Fibroblast of skin of right biceps (primary cell): ENCODE measurements at places on chromosomes 1 and 21.

GRCh38 chr1:12644829-12645228 is 944 bp downstream of the AADACL4 start:
- no peak for DNase-seq

- no peak for DNase-seq
Observed at GRCh38 chr1:201048521-201048920, 25.0 kb upstream of the KIF21B start.

DNA sequence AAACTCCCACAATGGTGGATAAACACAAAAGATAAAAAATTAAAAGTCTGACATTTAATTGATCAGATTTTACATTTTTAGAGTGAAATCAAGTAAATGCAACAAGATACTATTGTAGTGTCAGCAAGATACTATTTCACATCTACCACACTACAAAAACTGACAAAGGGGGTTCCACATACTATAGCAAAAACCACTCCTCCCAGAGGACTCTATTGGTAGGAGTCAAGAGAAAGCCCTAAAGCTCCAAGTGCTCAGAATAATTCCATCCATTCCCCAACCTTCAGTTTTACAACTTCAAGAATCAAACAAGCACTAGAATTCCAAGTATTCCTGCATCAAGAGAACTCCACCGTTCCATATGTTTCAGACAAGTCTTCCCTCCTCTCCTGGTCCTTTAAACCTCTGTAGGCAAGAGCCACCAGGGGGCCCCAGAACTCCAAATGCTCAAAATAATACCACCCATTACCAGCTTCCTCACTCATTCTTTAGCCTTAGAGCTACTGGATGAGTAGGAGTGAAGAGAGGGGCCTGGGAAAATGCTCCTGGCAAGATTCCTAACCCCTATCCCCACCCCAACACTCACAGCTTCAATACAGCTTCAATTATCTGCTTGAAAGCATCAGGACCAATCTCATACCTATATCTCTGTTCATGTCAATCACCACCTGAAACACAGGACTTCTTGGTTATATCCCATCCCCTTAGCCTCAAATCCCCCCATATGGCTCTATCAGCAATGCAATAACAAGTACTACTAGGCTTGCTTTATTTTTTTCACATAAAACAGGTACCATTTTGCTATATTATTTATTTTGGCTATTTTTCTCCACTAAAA is 9.9 kb downstream of the TOR1AIP2 start:
- DNase-seq = peak; percentile 51

DNA sequence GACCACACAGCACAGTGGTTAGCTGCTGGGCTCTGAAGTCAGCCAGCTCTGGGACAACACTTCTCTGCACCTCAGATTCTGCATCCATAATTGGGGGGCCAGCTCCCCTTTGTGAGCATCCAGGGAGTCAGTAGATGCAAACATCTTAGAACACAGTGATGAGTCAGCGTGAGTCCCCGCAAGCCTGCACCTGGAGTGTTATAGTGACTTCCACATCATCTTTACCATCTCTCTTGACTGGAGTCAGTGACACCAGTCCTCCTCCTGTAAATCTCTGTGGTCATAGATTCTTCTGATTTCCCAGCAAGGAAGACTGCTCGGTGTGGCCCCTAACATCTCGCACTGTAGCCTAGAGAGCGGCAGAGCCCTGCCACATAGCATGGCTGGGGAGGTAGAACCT is 13.9 kb upstream of the EDN2 start:
- DNase-seq = no peak

DNA sequence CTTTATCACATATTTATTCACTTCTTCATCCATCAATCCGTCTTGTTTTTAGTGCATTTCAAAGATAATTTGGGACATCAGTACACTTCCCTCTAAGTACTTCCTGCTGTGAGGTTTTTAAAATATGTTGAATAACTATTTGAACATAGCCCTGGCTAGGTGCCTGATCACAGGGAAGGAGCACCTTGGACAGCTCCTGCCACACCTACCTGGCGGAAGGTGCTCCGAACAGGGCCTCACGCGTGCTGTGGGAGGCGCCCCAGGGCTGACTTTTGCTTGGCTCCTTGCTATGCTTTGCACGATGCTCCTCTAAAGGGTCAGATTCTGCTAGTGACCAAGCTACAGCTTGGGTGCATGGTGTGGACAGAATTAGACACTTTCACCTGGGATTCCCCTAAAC is 4.9 kb upstream of the ATXN7L2 start:
- DNase-seq = no peak

DNA sequence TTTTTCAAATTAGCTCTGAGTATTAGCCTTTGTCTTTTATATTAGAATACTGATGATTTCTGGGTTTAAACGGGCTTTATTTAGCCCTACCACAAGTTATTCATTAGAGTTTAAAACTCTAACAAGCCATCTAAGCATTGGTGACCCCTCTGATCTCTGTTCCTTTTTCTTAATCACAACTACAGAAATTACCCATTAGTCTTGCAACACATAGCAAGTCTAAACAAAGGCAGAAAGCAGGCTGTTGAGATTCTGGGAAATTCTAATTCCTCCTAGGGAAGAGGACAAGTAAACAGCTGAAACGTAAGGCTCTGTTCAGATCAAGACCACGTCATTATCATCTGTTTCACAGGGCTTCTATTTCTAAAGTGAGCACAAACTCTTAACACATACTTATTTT is 491.2 kb upstream of the ZRANB2 start:
- no peak for DNase-seq

- DNase-seq = no peak
Observed at GRCh38 chr1:164630626-164631396, 71.8 kb downstream of the PBX1 start.

GRCh38 chr21:43352568-43353281 is 74.2 kb downstream of the SIK1 start:
- peak; percentile 32 for DNase-seq

- no peak for DNase-seq
Observed at GRCh38 chr1:165289556-165289955, 67.0 kb downstream of the LMX1A start.

GRCh38 chr1:42533101-42533863 is 70.2 kb downstream of the CCDC30 start:
- DNase-seq = no peak

DNA sequence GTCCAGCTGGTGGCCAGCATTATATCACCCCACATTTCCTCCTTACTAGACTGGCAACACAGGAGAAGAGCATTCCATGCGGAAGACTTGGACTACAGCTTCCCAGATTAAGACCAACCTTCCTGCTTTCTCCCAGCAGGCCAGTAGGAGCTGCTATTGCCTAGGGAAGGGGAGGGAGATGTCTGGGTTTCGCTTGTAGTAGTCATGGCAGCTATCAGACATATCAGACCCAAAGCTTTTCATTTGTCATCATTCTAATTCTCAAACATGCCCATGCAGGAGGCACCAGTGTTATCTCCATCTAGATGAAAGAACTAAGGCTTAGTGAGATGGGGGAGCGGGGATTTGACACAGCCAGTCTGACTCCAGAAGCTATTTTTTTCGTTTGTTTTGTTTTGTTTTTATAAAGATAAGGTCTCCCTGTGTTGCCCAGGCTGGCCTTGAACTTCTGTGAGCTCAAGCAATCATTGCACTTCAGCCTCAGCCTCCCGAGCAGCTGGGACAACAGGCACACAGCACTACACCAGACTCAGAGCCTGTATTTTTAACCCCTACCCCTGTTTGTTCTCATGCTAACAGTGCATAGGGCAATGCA is 4.5 kb downstream of the PLA2G2A start:
- DNase-seq = peak; percentile 67

DNA sequence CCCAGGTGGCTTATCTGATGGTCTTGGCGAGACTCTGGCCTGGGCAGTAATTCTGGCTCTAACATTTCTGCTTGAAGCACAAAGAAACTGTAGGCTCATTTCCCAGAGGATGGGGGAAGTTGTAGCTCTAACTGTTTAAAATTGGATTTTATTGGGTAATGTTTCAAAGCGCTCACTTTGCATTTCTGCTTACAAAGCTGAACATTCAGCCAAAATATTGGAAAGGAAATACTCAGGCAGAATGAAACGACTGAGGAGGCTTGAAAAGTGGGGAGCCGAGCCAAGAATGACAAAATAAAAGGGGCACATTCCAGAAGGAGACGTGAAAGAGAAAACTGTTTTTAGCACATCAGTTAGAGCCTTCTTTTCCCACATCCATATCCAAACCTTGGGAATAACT is 202.6 kb downstream of the GRIK1 start:
- no peak for DNase-seq

- DNase-seq = no peak
Observed at GRCh38 chr21:44579056-44579832, 1.2 kb downstream of the KRTAP10-5 start.

DNA sequence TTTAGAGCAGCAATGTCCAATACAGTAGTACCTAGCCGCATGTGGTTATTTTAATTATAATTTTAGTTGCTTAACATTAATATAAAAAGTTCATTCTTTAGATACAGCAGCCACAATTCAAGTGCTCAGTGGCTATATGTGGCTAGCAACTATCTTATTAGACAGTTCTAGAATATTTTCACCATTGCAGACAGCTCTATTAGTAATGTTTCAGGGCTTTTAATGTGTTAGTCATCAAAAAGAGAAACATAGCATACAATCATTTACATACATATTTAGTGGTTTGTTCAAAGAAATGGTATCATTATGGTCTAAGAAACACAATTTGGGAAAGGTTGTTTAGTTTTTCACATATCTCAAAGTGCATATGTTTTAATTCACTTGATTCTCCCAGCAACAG is 66.6 kb upstream of the DYNLT5 start:
- DNase-seq = peak; percentile 64

- DNase-seq = no peak
Observed at GRCh38 chr1:46817814-46818213, 19.0 kb downstream of the CYP4B1 start.

- peak; percentile 3 for DNase-seq
Observed at GRCh38 chr1:37038227-37039093, 4.1 kb upstream of the GRIK3 start.

DNA sequence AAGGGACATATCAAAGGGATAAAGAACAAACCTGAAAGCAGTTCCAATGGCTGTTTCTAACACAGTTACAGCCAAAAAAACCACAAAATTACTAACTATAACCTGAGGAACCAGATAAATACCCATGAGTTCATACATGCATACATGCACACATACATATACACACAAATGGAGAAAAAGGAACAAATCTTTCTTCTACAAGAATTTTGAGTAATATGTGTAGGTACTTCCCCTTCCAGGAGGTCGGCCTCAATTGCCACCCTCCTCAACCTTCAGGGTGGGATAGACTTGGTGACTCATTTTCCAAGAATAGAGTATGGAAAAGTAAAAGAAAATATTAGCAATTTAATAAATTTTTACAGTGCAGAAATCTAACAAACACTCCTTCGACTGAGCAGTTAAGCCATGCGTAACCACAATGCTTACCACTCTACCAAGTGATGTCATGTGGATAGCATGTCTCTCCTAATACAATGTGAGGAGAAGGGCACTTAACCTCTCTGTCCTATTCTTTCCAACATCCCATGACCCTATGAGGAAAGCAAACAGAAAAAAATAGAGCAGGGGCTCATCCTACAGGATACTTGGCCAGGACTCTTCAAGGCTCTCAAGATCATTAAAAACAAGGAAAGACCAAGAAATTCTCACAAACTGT is 243.0 kb upstream of the RUNX1 start:
- peak; percentile 69 for DNase-seq

DNA sequence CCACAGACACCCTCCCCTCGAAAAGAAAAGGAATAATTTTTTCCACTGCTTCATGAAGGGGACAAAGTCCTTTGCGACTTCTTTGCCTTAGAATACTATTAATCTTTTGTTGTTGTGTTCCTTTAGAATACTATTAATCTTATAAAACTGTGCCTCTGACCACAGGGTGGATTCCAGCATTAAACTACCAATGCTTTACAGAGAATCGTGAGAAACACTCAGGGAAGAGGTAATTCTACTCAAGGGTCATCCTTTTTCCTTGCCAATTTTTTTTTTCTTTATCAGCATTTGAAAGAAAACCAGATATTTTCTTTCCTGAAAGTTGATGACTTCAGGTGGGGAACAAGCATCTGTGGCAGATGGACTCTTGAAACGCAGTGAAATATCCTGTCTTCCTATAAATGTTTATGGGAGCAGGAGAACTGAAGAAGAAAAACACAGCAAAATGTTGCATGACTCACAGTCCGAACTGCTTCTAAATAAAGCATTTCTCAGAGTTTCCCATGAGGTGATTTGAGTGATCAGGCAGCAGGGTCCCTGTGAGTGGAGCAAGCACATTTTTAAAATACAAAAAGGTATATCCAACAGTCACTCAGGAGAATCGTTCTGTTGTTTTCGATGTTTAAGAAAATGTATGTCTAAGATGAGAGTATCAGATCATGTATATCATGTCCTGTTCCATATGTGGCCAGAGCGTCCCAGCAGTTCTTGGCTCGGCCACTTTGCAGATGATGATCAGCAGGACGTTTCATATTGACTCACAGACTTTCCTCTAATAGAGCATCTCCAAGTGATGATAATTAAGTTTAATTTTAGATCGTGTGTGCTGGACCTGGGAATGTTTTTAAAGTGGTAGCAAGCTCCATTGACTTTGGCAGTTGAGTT is 154.2 kb upstream of the RUNX1 start:
- peak; percentile 85 for DNase-seq

DNA sequence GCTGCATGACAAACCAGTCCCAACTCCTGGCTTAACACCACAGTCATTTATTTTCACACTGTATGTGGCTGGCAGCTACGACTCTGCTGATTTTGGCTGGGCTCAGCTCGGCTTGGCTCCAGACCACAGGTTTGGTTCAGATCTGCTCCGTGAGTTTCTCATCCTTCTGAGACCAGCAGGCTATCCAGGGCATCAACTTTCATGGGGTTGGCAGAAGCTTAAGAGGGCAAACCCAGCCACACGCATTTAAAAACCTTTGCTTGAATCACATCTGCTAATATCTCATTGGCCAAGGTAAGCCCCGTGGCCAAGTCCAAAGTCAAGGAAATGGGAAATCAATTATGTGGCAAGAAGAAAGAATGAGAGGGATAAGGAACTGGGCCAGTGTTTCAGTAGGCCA is 574.2 kb downstream of the MATN1 start:
- DNase-seq = no peak

GRCh38 chr1:166721145-166721544 is 118.1 kb upstream of the POGK start:
- DNase-seq = peak; percentile 2

GRCh38 chr1:53172426-53173128 is 24.0 kb upstream of the CPT2 start:
- DNase-seq = peak; percentile 68

DNA sequence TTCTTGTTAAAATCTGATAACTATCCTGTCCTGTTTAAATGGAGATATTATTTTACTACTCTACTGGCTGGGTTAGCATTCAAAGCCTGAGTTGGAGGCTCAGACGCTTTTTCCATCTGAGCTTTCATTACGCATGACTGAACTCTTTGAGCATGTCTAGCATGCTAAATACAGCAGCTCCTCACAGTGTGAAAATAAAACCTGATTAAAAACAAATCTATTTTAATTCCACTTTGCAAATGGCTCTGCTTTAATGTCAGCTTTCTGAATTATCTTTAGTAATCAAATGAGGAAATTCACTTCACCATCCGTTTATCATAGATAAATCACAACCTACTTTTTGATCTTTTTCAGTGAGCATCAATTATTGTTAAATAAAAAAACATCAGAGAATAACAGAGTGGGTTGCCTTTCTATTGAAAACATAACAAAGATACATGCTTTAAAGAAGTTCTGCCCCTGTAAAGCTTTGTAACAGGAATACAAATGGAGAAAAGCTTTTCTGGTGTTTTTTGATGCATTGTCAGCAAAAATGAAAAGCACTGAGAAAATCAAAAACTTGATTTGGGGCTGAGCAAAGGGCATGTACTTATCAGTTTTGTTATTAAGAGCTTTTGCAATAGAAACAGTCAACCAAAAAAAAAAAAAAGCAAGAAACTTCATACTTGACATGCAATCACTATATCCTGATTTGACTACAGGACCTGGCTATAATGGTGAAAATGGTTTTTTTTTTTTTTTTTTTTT is 3.5 kb upstream of the SPEN start:
- DNase-seq = no peak
